ENCODE measurements at places on chromosomes 5 and 9.

DNA sequence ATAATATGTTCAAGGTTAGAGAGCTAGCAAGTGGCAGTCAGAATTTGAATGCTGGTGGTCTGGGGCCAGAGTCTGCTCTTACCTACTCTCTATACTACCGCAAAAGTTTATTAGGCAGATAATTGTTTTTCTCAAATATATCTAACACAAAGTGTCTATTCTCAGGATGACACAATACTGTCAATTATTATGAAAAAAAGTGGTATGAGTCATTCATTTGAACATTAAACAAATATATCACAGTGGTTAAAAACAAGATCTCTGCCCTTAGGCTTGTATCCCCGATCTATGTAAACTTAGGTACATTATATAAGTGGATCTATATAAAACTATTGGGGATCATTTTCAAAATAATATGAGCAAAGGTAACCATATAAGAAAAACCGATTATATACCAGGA, 354.9 kb downstream of the CETN3 start:
- DNase-seq, result no peak

DNA sequence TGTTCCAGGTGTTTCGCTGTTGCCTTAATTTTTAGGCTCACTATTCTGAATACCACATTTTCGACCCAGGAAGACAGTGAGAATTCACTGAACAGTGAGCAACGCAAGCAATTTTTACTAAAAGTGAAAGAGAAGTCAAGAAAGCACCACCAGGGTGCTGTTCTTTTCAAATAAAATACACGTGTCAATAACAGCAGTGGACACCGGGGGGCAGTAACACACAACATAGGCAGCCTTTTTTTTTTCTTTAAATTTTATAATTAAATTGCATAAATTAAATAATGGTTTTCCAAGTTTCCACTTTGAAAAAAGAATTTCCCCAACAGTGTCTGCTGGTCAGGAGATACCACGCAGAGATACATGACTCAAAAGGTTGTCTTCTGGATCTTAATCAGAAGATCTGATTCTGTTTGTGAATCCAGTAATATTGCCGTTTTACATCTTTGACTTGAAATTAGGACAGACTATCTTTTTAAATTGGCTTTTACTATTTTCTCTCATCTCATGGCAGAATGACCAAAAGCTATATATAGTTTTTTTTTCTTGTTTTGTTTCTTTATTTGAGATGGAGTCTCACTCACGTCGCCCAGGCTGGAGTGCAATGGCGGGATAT, 47.1 kb upstream of the SH3GL2 start:
- no peak for DNase-seq

DNA sequence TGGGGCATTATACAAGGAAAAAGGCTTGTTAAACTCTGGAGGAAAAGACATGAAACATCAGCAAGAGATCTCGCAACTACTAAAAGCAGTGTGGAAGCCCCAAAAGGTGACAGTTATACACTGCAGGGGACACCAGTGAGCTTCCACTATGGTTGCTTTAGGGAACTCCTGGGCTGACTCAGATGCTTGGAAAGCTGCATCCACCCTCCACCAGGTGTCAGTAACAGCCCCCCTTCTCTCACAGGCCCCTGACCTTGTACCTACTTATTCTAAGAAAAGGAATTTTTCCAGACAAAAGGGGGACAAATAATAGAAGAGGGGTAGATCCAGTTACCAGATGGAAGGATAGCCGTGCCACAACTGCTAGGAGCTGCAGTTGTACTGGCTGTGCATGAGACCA, 154.4 kb upstream of the COX7C start:
- no peak for DNase-seq

GRCh38 chr5:80961376-80962281, 1.5 kb downstream of the RASGRF2 start:
- DNase-seq, result peak; percentile 30

DNA sequence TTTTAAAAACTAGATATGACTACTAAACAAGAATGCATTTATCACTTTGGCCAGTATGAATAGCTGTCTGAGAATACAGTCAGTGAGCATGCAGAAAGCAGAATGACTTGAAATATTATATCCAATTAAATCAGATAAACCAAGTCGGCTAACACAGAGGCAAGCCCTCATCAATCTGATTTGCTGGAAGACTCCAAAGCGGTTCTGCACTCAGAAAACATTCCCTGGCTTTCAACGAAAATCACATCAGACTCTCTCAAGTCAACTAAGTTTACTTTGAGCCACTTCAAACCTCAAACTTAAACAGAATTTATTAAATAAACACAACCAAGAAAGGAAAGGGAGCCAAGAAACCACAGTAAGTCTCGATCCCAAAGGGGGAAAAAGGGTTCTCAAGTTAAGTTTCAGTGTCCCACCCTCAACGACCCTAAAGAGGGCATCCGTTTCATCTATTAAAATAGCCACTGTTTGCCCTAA, 1.4 kb downstream of the MYO10 start:
- DNase-seq, result no peak

GRCh38 chr5:55220433-55221185, 6.5 kb downstream of the MCIDAS start:
- no peak for DNase-seq

DNA sequence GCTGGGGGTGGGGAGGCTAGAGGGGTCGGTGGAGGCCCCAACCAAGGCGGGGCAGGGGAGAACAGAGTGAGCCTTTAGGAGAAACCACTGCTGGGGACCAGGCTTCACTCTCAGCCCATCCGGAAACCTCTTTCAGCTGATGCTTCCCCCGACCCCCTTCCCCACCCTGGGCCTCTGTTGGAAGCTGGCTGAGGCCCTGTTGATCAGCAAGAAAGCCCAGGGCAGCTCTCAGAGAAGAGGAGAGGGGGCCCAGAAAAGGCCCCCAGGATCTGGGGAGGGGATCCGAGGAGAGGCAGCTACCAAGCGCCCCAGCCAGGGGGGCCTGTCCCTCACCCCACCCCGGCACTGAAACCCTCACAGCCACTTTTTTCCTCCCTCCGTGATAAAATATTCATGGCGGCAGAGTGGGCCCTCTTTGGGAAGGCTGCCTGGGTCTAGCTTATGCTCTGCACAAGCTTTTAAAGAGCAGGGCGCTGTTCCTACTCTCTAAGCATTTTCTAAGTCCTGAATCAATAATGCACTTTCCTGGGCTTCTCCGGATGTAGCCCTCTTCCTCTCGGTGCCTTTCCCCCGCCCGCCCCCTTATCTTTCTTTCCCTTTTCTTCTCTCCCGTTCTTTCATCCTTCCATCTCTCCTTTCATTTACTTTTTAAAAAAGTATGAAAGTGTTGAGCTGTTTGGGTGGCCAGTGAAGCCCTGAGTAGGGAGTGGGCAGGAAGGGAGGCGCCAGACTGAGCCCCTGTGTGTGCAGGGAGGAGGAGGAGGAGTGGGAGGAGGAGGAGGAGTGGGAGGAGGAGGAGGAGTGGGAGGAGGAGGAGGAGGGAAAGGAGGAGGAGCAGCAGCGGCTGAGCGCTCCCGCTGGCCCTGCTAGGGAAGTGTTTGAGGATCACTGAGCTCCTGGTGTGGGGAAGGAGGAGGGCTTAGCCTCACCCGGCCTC, 23.5 kb downstream of the NTNG2 start:
- no peak for DNase-seq

DNA sequence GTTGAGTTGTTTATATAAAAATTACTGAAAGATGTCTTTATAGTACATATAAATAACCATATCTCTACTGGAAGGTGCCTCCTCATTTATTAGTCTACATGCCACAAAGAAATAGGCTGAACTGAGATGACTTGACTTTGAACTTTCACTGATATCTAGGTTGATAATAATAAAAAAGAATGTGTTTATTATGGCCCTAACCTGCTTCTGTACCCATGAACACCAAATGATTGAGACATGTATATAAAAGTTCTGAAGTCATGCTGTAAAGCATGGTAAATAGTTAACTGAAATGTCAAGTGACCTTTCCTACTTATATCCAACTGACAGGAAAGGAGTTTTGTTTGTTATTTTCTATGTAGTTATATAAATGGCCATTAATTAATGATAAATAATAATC, 33.2 kb upstream of the GRAMD2B start:
- DNase-seq, result no peak

DNA sequence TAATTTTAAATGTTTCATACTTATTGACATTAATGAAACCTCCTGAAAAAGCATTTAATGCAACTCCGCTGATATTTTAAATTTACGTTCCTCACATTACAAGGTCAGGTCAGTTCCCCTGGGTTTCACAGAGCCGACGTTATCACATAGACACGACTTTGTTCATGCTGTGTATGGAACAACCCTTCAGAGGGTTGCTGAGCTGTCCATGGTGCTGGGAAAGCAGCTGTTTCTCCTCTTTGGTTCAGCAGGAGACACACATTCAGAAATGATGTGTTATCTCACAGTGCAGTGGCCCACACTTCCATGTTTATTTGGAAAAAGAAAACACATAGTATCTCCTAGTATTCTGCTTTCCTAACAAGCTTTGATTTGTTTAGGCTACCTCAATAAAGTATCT, 53.5 kb downstream of the PPP2R2B start:
- DNase-seq, result no peak

DNA sequence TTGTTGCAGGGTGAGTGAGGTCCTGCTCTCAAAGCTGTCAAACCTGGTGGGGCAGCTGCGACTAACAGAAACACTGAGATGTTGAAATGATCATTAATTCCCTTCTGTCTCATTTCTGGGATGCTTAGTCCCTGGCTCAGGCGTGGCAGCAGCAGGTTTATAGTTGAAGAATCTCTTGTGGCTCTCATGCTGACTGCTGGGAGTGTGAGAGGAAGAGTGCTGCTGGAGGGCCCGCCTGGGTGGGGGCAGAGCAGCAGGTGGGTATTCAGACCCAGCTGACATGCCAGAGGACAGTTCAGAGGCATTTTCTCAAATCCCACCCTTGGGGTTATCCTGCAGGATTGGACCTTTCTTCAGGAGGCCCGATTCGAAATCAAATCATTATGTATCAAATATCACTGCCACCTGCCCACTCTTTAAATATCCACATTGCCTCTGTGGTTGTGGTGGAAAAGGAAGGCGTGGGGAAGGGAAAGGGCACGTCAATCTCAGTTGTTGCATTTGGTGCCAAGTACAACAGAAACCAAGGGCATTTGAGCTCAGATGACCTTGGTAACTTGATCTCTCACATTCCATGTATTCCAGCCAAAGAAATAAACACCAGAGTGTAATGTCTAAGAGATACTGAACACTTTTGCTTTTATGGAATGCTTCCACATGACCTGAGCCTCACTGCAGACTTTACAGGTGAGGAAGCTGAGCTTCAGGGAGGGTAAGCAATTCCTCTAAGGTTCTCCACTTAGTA, 224.3 kb downstream of the AOPEP start:
- no peak for DNase-seq

DNA sequence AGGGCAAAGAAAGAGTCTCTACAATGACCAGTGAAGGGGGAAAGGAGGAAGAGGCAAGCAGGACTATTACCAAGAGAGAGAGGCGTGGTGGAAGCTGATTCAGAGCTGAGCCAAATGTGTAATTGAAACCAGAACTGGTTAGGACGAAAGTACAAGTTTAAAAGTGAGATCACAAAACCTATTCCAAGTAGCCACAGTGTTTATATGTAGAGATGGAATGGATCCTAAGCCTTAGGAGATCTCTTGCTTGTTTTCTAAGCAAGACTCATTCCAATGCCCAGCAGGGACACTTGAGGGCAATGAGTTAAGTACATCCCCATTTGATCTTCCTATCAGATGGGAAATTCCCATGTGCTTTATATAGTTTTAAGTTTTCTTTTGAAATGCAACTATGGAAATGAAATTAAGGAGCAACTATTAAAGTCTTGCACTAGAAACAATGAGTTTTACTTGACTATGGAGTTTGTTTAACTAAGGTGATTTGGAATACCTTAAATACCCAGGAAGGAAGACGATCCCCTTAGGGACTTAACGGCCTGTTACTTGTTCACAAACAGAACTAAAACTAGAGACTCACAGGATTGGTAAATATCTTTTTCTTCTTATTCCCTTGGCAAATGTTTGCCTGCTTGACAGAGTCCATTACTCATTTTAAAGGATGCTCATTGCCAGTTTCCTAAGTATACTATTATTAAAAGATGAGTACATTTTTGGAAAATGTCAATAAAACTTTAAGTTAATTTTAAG, 51.1 kb upstream of the SNX2 start:
- no peak for DNase-seq

DNA sequence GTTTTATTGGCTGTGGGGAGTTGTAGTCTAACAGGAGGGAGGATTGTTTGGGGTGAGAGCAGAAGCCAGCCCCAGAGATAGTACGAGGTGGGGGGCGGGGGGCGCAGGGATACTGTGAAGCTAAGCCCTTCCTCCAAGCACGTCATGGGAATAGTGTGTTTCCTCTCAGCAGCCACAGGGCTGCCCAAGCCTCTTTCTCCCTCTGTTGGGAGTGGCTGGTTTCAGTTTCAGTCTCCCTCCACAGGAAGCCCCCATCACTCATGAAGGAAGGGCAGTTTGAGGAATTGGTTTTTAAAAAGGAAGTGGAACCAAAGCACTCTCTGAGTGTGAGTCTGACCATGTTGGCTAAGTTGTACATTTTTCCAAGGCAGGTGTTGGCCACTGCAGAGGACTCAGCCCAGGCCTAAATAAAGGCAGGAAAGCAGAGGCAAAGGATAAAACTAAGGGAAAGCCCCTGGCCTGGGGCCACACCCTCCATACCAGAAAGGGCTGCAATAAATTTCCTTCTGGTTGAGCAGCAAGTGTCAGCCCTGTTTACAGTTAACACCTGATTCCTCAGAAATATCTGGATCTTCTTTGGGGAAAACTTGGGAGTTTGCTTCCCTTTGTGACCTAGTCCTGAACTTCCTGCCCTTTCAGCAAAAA, 3.2 kb downstream of the RAB24 start:
- DNase-seq, result peak; percentile 60

DNA sequence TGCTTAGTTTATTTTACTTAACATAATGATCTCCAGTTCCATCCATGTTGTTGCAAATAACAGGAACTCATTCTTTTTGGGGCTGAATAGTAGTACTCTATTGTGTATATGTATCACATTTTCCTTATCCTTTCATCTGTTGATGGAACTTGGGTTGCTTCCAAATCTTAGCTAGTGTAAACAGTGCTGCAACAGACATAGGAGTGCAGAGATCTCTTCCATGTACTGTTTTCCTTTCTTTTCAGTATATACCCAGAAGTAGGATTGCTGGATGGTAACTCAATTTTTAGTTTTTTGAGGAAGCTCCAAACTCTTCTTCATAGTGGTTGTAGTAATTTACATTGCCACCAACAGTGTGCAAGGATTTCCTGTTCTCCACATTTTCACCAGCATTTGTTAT, 138.8 kb upstream of the POC5 start:
- no peak for DNase-seq

DNA sequence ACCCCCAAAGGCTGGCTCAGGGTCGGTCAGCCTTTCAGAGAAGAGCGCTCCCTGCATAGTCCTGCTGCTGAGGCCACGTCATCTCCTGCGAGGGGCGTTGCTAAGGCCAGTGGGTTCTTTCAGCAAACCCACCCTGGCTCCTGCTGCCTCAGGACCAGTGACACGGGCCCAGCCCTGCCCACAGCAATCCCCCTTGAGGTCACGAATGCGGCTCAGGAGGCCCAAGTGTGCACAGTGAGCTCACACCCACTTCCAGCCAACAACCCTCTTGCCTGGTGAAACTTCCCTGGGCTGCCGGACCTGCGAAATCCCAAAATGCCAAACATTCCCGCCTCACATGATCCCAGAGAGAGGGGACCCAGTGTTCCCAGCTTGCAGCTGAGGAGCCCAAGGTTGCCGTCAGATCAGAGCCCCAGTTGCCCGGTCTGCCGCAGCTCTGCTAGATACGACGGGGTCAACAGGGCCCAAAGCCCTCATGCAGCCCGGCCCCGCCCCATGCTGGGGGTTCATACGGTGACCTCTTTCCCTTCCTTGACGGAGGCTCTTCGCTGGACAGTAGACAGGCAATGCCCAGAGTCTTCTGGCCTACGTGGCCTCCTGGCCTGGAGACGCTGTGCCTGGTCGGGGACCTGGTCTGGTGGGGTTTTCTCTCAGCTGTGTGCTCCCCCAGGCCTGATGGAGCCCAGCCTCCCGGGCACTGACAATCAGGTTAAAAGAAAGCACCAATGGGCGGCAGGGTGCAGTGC, 116.4 kb upstream of the COL5A1 start:
- DNase-seq, result no peak
